ENCODE measurements at places on chromosomes 3 and 15.

DNA sequence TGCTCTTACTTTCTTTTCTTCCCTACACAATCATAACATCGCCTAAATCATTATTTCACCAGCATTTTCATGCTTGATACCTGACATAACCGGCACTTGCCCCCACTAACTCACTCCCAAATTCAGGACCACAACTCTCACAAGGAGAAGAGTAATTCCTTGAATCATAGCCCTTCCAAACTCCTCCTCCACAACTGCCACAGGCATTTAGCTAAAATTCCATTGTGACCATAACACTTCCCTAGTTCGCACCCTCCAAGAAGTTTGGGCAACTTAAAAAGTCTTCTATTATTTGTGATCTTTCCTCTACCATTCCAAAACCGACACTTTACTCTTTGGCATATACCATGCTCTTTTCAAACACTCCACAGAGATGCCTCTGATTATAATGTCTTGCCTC lies 59.4 kb upstream of the XRN1 start:
- DNase-seq = no peak

DNA sequence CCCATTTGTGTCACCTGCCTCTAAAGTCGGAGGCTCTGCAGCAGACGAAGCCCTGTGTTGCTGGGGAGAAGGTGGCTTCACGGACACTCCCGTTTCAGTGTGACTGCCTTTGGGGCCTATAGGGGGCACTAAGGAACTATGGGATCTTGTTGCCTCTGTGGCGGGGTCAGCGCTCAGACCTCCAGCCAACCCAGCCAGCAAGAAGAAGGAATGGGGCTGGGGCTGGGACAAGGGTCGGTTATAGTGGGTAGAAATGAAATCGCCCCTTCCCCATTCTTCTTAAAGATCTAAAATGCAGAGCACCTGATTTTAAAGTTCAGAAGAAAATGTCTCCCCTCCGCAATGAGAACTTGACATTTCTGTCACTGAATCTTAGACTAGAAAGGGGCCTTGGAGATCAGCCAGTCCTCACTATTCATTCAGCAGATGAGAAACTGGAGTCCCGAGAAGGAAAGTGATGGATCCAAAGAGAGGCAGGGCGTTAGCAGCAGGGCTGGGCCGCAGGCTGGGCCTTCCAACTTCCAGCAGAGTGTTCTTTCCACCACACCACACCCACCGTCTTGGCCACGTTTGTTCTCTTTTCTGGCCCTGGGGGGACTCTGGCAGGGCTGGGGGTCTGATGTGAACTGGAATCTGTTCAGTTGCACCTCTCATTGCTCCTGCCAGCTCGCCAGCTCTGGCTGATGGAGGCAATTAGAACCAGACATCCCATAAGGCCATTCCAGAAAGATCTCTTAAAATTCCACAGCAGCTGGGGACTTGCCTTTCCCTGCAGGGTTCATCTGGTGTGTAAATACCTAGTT lies 195.4 kb downstream of the OPA1 start:
- DNase-seq = no peak

- DNase-seq = no peak
Measured at GRCh38 chr3:99873269-99874102, 55.8 kb downstream of the CMSS1 start.

- DNase-seq = no peak
Measured at GRCh38 chr3:89043406-89043932, 64.0 kb upstream of the EPHA3 start.

GRCh38 chr3:133264920-133265319 lies 134.9 kb upstream of the BFSP2 start:
- no peak for DNase-seq

GRCh38 chr3:24137958-24138875 lies 193.1 kb downstream of the NR1D2 start:
- DNase-seq = no peak

DNA sequence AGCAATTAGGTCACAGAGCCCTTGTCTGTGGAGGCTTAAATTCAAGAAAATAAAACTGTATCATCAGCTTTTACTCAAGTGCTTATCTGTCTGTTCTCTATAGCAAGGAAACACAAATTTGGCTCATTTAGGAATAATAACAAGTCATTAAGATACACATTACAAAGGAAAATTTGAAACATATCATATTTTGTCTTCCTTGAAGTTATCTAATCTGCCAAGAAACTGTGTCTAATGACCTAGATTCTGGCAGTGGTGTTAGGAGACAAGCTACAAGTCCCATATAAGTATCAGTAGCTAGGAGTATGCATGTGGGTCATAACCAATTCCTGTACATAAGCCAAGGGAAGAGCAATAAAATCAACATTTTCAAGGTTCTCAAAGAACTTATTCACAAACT lies 108.2 kb upstream of the SETMAR start:
- no peak for DNase-seq

- DNase-seq = no peak
Measured at GRCh38 chr3:8095724-8096123, 405.9 kb upstream of the LMCD1 start.

GRCh38 chr3:183526838-183527427 lies 28.6 kb downstream of the KLHL6 start:
- DNase-seq = no peak

- DNase-seq = no peak
Measured at GRCh38 chr3:154926721-154927120, 153.4 kb upstream of the MME start.

DNA sequence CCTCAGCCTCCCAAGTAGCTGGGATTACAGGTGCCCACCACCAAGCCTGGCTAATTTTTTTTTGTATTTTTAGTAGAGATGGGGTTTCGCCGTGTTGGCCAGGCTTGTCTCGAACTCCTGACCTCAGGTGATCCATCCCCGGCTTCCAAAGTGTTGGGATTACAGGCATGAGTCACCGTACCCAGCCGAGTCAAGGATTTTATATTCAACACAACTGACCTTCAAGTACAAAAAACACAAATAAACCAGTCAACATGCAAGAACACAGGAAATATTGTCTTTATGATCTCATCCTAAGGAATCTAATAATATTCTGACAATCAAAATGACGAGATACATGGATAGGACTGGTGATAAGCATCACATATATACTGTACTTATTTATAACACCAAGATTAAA lies 37.9 kb downstream of the TJP1 start:
- DNase-seq = no peak

DNA sequence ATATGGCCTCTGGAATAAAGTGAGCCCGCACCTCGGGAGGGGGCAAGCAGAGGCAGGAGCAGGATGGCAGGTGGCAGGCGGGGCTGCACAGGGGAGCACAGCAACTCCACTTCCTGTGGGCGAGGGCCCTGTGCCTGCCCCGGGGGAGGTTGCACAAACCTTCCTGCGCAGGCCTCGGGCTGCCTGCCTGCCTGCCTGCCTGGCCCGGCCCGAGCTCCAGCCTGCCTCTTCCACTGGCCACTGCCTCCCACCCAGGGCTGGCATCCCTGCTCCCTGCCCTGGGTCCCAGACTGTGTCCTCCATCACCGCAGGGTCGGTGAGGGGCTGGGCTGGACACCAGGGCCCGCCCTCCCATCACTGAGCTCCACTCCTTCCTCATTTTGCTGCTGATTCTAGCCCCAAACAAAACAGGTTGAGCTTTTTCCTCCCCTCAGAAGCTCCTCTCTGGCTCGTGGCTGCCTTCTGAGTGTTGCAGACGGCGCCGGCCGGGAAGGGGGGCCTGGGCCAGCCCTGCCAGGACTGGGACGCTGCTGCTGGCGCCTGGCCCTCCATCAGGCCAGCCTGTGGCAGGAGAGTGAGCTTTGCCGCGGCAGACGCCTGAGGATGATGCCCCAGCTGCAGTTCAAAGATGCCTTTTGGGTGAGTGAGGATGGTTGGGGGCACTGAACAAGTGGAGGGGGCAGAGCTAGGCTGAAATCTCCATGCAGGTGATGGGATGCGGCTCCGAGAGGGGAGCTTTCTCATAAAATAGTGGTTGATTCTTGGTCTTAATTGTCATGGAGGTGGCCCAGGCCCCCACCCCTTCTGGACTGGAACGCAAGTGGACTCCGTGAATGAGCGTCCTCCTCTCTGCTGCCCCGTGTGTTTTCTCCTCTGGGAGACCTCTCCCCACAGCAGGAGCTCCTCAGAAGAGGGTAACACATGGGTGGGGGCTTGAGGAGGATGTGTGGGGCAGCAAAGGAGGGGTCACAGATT lies at the start of gene PSTPIP1:
Gene PSTPIP1 (plus strand): TSS at position 156 of the 975 bp plus-strand sequence. CDS start 448 bp downstream, at position 604.
- peak; percentile 57 for DNase-seq

- no peak for DNase-seq
Measured at GRCh38 chr3:61687206-61687605, 125.8 kb downstream of the PTPRG start.

GRCh38 chr3:24505691-24506550 lies 11.3 kb upstream of the THRB start:
- DNase-seq = no peak

DNA sequence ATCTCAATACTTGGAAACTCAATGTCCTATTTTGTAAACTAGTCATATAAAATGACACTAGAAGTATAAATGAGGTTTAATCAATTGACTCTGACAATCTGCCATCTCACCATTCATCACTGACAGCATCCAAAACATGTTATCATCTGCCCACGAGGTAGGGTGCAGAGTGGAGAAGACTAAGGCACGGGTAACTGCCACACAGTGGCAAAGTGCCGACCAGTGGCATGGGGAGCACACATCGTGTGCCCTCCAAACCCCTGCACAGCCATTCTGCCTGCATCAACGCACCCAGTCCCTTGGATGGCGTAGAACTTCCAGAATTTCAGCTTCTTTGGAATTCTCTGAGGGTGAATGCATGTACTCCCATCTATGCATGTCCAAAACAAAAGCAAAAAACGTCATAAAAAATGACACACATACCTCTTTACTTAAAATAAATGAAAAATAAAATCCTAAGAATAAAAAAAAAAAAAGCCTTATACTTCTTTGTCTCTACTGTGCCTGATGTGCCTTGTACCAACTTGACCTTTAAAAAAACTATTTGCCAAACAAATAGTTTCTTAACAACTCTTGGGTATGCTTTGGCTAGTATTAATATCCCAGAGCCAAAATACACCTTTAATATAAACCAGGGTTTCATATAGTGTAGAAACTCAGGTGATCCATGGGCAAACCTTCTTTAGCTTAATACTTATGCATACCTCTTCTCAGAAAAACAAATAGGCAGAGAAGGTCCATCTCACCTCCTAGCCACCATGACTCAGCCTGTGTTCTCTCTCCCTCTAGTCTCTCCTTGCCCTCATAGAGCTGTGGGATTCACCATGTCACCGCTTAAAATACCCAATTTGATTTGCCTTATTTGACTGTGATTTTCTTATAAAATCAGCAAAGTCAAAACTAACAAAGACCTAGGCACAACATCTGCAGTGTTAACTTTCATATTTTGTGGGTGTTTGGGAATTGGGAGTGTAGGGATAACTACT lies 12.7 kb downstream of the CPOX start:
- no peak for DNase-seq

- DNase-seq = no peak
Measured at GRCh38 chr3:15905041-15905440, 107.3 kb upstream of the ANKRD28 start.

DNA sequence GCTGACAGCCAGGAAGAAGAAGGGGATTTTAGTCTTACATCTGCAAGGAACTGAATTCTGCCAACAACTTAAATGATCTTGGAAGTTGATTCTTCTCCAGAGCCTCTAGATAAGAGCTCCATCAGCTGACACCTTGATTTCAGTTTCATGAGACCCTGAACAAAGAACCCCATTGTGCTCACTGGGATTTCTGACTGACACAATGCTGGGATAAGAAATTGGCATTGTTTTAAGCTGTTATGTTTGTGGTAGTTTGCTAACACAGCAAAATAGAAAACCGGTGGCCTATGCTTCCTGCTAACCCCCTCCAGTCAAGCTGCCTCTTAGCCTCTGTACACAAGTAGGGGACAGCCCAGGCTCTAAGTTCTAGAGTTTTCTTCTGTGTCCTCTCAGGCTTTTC lies 36.2 kb downstream of the MASP1 start:
- DNase-seq = no peak

GRCh38 chr3:120440001-120440703 lies 10.6 kb downstream of the FSTL1 start:
- no peak for DNase-seq

DNA sequence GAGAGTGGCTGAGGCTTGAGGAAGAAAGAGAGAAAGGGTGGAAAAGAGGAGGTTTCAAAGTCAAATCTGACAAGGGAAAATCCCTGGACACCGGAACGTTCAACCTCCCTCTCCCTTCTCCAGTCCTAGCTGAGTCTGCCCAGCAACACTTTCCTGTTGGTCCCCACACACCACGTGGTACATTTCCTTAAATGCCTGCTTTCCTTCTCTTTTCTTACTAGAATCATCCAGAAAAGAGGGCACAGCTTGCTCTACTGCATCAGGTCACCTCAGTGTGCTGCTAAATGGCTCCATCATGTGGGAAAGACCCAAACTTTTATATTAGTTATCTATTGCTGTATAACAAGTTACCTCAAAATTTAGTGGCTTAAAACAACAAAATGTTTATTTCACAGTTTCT lies 181.2 kb downstream of the NECTIN3 start:
- no peak for DNase-seq

- no peak for DNase-seq
Measured at GRCh38 chr15:36080759-36081158, 498.7 kb upstream of the CDIN1 start.

DNA sequence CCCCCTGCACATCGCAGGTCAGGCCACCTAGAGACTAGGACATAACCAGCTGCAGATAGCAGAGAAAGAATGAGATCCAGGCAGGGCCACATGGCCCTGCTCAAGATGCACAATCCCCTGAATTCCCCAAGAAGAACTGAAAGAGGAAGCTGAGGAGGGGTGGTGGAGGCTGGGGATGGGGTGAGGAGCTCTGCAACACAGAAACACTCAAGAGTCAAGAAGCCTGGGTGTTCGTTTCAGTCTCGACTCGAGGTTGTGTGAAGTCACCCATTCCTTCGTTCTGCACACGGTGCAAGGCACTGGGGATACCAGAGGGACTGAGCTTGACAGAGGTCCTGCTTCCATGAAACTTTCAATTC lies 62.0 kb downstream of the TLE3 start:
- DNase-seq = no peak

GRCh38 chr3:55330756-55331155 lies 156.3 kb downstream of the WNT5A start:
- DNase-seq = no peak

Measured in activated T-helper 1 cell treated with anti-CD3 and anti-CD28 coated beads, Interleukin-2, amount 50 U/mL, for 16 hours (primary cell).